ENCODE measurements at places on chromosomes 2 and 18.

GRCh38 chr2:11998626-11999378 lies 252.4 kb downstream of the LPIN1 start:
- no peak for DNase-seq

DNA sequence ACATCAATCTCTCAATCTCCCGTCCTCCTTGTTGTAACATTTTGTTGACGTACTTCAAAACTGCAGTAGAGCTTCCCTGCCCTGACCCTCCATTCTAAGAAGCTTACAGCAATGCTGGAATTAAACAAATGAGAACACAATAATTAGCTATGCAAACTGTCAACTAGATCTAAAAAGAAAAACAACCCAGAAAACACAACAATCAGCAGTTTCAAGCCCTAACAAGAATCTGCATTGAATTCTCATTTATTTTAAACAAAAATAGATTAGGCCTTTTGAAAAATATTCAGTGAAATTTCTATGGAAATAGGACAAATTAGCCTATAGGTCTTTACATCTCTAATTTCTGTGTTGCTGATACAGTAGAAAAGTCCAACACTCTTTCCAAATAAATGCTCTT lies 807.0 kb upstream of the FSHR start:
- DNase-seq = no peak

- no peak for DNase-seq
These were observed 41.6 kb upstream of the NRP2 start for GRCh38 chr2:205640716-205641115.

- no peak for DNase-seq
These were observed 138.7 kb downstream of the MGAT5 start for GRCh38 chr2:134392442-134393074.

DNA sequence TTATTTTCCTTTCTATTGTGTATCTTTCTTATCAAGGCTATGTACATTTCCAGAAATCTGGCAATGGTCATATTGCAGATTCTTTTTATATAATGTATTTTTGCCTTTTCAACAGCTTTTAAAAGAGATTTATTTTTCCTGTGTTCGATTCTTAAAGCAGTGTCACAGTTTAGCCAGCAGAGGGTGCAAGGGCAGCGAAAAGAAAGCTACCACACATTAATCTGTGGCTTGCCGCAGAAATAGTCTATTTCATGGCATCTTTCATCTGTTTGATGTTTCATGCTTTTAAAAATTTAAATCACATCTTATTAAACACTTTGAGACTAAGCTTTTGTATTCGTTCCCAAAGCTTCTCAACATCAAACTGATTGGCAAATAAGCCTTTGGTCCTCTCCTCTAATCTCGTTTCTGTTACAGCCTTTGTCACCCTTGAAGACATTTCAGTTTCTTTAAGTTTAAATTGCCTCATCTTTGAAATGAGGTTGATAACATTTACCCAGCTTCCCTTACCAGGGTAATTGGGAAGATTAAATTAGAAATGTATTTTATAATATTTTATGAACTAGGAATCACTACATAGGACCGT lies 73.3 kb downstream of the PIK3C3 start:
- DNase-seq = peak; percentile 44

- no peak for DNase-seq
These were observed 126.4 kb downstream of the SH3BP4 start for GRCh38 chr2:235078182-235078581.

DNA sequence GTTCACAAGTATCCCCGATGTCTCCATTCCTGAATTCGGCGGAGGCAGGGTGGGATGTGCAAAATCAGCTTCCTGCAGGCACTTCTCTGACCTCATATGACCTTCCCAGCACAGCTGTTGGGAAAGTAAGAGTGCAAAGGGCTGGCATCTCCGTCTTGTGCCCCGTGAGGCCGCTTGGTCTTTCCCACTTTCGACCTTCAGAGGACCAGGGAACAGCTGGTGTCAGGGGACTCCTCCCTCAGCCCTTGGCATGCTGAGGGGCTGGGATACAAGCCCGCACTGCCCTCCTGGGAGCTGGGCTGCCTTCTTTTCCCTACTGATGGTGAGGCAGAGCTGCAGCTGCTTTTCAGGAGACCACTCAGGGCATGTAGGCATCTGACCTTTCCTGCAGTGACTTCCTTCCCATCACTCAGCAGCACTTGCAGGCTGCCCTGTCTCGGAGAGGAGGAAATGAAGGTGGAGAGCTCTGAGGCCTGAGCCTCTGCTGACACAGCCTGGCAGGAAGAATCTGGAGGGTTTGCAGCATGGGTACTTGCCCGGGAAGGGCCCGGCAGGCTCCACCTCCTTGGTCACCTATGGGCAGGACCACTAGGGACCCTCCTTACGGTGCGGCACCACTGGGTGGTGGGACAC lies 277.2 kb upstream of the HS6ST1 start:
- no peak for DNase-seq

All from CD4-positive, alpha-beta T cell treated with Interleukin-17A for 4 hours (primary cell).